ENCODE measurements at places on chromosomes 7 and 10.

DNA sequence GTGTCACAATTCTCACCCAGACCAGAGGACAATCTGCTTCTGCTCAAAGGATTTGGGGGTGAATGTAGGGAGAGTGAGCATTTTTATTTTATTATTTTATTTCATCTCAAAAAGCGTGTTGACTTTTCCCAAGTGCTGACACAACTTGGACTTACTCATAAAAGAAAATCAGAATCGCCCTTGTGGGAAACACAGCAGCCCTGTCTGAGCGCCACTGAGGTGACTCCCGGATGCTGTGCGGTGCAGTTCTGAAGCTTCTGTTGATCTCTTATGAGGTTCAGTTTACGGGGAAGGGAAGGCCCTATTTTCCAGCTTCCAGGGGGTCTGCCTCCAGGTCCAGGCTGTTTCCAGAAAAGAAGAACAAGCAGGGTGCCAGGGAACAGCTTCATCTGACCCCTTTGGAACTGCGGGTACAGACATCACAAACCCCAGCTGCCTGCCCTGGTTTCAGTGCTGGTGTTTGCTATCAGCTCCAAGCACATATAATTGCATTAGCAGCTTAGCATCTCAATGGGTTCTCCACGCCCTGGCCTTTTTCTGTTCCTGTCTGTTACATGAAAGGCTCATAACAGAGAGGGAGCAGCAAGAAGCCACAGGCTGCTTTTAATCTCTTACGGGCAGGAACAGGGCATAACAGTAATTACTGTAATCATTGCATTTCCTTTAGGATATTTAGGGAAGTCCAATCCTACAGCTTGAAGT, 52.4 kb downstream of the PARP12 start:
- no peak for DNase-seq

DNA sequence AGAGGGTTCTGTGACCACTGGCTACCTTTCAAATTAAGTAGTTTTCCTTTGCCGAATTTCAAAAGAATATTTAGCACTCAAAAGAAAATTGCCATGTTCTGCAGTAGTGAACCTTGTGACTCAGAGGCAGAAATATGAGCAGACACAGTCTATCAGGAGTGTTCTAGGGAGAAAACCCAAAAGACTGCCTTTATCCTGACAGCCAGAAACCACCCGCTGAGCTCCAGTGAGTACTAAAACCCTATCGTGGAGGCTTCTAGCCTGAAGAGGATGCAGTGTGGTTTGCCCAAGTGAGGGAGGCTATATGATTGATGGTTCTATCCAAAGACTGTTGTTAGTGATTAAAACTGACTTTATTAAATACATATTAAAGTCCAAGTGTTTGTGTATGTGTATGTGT, 21.9 kb downstream of the CHRM2 start:
- DNase-seq, result no peak

GRCh38 chr10:107800061-107800460, 635.6 kb upstream of the SORCS1 start:
- DNase-seq, result no peak

DNA sequence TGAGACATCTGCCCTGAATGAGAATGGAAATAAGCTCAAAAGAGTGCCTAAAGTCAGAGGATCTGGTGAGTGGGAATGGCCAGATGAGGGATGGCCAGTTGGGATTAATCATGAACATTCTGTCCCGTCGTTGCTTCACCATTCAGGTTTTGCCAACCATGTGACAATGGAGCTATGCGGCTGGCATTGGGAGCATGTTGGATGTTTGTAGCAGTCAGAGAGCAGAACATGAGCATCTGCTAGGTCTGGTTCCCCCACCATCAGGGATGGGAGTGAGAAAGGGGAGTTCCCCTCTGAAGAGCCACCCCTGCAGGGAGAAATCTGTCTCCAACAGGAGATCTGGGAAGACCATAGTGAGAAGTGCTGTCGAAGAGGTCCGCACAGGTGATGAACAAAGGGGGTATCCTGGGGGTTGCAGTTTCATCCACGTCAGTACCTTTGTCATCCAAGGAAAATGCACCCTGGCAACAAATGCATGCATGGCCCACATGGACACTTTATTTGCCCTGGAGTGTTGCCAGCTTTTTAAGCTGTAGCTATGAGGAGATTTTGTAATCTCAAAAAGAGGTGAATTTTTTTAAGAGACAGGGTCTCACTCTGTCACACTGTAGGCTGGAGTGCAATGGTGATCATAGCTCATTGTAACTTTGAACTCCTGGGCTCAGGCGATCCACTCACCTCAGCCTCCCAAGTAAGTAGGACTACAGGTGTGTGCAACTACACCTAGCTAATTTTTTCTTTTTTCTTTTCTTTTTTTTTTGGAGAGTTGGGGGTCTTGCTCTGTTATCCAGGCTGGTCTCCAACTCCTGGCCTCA, 190.2 kb downstream of the CAMK1D start:
- no peak for DNase-seq

DNA sequence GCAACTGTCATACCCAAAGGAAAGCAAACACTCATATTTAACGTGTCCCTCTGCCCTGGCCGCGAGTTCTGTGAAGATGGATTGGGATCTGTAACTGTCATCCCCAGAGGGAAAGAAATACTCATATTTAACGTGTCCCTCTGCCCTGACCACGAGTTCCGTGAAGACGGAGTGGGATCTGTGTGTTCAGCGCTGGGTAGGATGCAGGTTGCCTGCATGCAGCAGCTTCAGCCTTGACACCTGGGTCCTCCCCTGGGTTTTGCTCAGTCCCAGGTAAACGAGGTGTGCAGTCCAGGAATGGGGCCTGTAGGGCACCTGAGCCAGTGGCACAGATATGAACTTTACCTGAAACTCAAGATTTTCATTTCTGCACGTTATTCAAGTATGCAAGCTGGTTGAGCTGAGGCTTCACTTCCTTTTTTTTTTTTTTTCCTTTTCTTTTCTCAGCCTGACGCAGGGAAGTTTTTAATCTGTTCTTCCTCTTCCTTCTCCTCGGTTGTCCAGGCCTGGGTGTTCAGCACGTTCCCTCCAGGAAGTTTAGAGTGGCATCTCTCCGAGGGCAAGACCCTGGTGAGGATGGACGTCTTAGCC, 159.0 kb upstream of the SHH start:
- no peak for DNase-seq

DNA sequence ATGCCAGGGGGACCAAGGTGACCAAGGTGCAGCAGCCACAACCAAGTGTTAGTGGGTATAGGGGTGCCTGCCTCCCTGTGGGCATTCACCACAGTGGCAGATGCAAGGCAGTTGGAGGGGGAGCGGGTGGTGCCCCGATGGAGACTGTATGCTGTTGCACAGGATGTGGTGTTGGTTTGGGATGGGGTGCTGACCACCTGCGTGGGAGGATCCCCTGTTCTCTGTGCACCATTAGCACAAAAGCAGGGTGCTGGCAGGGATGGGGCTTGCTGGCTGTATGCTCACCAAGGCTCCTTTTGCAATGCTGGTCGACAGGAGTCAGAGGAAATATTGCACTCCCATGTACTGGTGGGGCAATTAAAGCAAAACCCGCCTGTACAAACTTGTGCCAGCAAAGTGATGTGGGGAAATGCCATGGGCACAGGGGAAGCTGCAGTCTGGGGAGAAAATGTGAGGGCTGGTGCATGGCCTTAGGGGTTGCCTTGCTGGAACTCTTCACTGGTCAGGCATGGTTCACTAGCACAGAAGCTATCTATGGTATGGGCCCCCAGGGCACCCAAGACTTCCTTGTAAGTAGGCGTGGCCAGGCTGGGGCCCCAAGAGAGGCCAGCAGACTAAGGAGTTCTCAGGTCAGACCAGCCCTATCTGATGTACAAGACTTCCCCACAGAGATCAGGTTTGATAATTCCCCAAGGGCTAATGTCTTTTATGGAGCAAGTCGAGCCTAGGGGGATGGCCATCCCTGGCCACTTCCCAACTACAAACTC, 51.9 kb upstream of the GNAT3 start:
- DNase-seq, result no peak

DNA sequence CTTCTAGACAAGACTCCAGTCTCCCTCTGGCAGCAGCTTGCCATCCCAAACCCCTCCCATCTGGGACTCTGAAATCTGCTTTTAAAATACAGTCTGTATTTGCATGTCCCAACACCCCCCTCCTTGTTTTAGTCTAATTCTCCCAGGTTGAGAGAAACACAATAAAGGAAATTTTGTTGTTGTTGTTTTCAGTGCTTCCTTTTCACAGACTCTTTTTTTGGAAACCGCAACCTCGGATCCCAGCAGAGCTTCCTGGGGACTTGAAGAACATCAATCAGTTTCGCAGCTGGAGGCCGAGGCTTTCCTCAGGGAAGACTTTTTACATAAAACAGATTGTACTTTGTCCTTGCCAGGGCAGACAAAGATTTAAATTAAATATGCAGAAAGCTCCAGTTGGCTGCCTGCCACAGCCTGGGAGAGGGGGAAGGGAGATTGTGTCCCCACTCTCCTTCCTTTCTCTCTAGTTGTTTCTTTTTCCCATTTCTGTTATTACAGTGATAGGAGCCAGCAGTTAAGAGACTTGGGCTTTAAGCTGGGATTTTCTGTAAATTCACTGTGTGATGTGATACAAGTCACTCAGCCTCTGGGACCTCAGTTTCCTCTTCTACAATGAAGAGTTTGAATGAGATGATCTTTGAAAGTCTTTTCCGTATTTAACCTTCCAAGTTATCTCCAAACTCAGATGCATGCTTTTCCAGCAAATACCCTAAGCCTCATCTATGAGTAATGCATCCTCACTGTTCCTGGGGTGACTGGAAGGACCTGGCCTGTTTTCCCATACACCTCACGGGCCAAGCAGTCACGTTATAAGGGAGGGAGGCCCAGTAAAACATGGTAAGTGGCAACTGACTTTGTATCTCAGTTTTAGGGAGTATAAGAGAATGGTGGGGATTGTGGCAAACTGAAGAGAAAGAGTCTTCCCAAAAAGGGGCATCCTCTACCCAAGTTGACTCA, 192.3 kb downstream of the REEP3 start:
- no peak for DNase-seq

- no peak for DNase-seq
Measured at GRCh38 chr7:55784151-55784550, 78.4 kb downstream of the SEPTIN14 start.

GRCh38 chr7:120877701-120878100, 19.8 kb upstream of the TSPAN12 start:
- DNase-seq, result no peak

Measured in RKO (cell line).